ENCODE measurements at places on chromosomes 4 and X.

DNA sequence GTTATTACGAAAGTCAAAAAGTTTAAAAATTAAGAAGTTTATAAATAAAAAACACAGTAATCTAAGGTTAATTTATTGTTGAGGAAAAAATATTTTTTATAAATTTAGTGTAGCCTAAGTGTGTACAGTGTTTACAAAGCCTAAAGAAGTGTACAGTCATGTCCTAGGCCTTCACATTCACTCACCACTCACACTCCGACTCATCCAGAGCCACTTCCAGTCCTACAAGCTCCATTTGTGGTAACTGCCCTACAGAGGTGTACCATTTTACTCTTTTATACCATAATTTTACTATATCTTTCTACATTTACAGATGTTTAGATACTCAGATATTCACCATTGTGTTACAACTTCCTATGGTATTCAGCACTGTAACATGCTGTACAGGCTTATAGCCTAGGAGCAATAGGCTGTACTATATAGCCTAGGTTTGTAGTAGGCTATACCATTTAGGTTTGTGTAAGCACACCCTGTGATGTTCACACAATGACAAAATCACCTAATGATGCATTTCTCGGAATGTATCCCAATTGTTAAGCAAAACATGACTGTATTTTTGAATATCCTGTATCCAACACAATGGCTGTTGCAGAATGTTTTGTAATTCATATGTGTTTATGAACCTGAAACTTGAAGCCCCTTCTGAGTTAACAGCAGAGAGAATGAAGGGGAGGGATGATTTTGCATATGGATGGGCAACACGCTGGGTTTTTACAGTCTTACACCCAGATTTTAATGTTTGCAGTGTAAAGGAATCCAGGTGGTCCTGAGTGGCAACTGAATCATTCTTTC, 3.1 kb downstream of the PPBP start:
- DNase-seq = no peak

DNA sequence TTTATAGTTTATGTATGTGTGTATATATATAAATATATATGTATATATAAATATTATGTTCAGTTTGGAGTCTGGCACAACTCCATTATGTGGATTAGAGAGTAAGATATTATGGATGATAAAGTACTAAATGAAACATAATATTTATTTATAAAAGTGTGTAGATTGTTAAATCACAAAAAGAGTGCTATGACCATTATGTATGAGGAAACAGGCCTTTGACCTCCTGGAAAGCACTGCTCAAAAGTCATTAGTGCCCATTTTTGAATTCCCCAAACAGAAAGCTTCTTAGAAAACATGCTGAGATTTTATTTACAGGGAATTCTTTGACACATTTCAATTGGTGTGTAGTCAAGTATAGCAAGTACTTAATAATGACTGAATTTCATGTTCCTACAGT, 391.2 kb downstream of the UNC5C start:
- no peak for DNase-seq

DNA sequence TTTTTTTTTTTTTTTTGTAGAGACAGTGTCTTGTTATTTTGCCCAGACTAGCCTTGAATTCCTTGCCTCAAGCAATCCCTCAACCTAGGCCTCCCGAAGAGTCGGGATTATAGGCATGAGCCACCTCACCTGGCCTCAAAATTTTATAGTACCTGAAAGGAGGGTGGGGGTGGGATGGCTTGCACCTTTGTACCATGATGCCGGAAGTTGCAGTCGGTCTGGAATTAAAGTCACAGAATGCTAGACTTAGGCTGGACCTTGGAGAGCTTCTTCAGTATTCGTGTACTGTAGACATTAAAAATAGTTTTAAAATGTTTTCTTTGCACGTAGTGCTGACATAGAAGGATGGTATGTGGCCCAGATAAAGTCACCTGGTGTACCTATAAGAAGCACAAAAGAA, 280.9 kb downstream of the STIM2 start:
- no peak for DNase-seq

DNA sequence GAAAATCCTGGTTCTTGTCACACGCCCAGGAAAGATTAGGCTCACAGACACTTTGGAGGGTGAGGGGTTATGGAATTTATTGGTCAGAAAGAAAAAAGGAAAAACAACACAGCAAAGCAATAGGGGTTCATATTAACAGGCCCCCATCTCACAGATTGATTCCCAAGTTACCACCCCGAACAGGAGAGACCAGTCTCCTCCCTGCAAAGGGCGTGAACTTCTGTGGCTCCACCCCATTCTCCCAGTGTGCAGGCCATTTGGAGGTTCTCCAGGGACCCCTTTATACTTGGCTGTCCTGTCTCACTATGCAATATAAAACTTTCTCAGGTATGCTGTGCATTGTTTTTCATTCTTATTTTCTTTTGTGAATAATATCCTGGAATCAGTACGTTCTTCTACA, 7.4 kb downstream of the FGF2 start:
- no peak for DNase-seq

- no peak for DNase-seq
Observed at GRCh38 chr4:17265139-17265538, 246.8 kb downstream of the QDPR start.

DNA sequence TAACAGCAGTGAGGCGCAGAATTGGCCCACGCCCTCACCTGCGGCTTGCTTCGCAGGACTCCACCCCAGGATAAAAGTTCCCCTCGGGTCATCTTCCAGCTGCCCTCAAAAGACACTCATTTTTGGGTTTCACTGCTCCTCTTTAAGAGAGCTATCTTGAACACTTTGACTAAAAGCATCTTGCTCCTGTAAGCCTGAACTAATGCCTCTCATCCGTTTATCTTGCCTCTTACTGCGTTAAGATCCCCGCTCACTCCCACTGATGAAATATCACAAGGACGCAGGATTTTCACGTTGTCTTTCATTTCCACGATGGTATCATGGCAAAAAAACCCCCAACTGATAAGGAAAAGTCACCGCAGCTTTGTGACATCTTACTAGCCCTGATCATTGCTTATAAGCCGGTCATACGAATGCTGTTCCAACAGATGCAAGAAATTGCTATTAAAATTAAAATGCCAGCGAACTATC, 591 bp upstream of the ACSL4 start:
- peak; percentile 75 for DNase-seq

DNA sequence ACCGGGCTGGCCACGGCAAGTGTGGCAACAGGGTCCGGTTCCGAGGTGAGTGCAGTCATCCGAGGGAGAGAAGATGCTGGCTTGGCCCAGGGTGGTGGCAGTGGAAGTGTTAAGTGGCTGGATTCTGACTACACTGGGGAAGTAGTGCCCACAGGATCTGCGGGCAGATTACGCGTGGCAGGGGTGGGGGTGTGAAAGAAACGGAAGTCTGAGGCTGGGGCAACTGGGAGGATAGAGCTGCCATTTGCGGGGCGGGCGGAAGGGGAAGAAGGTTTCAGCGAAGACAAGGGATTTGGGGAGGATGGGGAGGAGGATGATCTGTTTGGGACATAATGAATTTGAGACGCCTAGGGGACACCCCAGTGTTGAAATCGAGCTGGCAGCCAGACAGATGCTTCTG, 5.3 kb downstream of the RS1 start:
- no peak for DNase-seq

DNA sequence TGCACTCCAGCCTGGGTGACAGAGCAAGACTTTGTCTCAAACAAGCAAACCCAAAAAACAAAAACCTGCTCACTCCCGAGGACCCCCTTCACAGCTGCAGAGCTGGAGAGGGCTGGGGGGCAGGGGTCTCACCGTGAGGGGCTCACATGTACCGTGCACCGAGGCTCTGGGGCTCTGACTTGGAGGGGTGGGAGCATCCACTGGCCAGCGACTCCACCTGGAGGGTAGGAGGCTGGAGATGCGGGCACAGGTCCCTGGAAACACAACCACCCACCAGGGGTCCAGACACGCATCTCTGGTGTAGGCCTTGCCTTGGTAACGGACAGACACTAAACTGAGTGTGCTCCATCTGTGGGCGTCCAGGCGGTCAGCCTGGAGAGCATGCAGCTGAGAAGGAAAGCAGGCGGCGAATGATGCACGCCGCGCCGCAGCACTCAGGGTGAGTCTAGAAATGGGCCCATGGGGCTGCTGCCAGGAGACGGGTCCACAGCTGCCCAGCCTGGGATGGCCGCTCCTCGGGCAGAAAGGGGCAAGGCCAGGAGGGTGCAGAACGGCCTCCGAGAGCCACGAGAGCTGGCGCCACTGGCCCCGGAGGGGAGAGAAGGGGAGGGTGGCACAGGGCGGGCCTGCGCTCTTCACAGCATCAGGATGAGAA, 26.1 kb downstream of the PPP2R3B start:
- DNase-seq = no peak

- no peak for DNase-seq
Observed at GRCh38 chrX:102154900-102155805, 624 bp downstream of the BEX5 start.

GRCh38 chr4:104457308-104457981, 37.2 kb downstream of the CXXC4 start:
- no peak for DNase-seq

DNA sequence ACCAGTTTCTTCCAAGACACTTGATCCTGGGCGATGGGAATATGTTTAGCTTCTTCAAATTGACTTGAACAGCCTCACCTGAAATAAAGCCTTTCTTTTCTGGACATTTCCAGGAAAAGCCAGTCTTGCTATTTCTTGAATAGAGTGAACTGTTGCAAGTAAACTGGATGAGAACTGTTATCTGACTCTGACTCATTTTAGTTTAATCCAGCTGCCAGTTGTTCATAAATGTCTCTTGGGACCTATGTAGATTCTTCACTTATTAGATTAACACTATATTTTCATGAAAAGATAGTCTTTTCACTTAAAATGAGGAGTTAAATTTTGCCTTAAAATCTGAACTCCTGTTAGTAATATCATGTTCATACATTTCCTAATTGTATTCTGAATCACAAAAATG, 615.4 kb upstream of the GALNT7 start:
- DNase-seq = no peak

DNA sequence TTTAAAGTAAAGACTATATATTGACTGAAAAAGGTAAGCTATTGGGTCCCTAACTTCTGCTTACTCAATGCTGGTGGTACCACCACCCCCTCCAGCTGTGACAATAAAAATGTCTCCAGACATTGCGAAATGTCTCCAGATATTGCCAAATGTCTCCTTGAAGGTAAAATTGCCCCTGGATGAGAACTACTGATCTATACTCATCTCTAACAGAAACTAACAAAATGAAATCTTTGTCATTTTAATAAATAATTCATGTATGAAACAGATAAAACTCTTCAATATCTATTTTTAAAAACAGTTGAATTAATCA, 20.1 kb downstream of the CLTRN start:
- no peak for DNase-seq

- no peak for DNase-seq
Observed at GRCh38 chrX:148507418-148507817, 7.0 kb downstream of the AFF2 start.

DNA sequence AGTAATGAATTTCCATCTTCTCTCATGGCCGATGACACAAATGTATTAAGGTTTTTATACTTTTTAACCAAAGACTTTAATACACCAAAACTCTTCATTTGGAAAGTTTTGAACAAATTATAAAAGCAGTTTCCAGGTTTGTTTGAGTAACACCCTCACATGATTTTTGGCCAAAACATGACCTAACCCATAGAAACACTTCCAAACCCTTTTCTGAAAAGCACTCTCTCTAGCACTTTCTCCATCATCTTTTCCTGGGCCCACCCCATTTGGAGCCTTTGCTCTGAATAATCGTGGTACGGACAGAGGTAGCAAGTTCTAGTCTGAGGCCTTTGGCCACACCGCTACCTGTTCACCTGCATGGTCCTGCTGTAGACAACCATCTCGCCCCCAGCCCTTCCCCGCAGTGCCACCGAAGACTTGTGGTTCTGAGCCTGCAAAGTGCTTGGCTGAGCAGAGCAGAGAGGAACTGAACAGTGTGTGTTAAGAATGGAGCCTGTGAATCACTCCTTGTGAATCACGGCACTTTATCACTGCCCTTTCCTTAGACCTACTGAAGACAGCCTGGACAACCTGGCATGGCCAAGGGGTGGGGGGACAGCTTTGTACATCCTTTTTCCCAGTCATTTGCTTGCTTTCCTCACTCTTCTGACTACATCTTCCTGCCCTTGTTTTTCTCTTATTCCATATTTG, 181.8 kb downstream of the PTTG2 start:
- DNase-seq = no peak

Measured in OCI-M1 (cell line).